Stimulated activated CD4-positive, alpha-beta T cell treated with anti-CD3 and anti-CD28 coated beads, Interleukin-4, amount 100 ng/mL, for 1 hour (primary cell): ENCODE measurements at places on chromosomes 12 and 14.
A peak's percentile ranks its signal among the peaks of the same experiment; 100 is the strongest.

- DNase-seq, result no peak
Measured at GRCh38 chr12:15544589-15544988, 222.3 kb downstream of the PTPRO start.

DNA sequence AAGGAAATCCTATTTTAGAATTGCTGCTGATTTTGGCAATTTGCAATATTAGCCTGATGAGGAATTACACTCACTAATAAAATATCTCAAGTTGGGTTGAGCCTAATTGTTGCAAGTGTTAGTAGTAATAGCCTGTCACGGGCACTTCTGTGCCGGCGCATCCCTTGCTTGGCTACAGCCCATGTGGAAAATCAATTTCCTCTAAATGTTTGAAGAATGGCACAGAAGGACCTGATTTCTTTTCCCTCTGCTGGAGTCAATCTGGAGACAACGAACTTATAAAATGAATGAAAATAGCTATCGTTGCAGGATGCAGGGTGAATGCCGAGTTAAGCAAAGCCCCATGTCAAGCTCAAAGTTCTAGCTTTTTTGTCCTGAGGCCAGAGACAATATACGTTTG, 31.2 kb upstream of the MED13L start:
- no peak for DNase-seq

GRCh38 chr12:71191509-71192196, 33.9 kb upstream of the TSPAN8 start:
- DNase-seq, result no peak

DNA sequence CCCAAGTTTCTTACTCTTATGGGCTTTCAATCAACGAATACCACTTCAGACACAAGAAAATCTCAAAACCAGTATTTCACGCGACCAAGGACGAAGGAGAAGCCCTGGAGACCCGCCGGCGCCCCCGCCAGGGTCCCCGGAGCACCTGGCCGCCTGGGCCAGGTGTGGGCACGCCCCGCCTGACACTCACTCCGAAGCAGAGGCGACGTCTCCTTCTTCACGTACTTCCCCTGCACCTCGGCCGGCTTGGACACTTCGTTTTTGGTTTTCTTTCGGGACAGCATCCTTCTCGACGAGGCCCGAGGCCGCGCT, 466 bp downstream of the SAV1 start:
- DNase-seq, result peak; percentile 29

- no peak for DNase-seq
Measured at GRCh38 chr12:117047810-117048584, 51.2 kb downstream of the TESC start.

GRCh38 chr12:95216711-95217376, 423 bp downstream of the FGD6 start:
- DNase-seq, result no peak

- no peak for DNase-seq
Measured at GRCh38 chr12:84756961-84757360, 155.6 kb downstream of the SLC6A15 start.

DNA sequence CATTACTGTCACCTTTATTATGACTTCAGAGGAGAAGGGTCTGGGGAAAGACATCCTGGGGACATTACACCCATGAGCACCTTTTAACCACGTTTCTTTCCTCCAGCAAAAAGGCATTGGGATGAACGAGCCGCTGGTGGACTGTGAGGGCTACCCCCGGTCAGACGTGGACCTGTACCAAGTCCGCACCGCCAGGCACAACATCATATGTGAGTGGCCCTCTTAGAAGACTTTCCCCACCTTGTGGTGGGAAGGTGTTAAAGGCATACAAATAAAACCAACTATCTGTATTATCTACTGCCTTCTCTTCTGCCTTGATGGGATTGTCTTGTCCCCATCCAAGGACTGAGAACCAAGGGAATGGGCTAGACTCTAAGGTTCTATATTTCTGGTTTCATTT, 6.0 kb downstream of the PSMD9 start:
- no peak for DNase-seq

DNA sequence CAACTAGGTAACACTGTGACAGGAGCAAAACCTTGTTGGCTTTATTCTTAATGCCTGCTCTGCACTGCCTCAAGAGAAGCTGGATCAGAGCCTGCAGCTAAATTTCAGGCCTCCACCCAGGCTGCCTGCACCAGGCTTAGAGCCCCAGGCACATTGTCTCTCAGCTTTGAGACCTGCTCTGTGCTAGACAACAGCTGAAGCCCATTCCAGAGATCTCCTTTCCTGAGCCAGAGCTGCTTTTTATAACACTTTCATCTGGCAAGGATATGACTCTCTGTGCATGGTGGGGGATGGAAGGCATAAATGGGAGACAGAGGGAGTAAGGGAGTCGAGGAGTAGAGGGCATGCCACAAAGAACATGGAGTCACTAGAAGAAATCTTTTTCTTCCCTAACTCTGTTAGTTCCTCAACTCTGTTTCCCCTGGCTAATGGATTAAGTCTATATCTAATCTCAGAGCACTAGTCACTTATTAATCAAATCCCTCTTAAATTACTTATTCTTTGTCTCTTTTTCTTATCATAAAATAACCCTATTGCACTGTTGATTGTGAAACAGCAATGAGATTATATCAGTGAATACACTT, 27.1 kb upstream of the LUM start:
- no peak for DNase-seq

DNA sequence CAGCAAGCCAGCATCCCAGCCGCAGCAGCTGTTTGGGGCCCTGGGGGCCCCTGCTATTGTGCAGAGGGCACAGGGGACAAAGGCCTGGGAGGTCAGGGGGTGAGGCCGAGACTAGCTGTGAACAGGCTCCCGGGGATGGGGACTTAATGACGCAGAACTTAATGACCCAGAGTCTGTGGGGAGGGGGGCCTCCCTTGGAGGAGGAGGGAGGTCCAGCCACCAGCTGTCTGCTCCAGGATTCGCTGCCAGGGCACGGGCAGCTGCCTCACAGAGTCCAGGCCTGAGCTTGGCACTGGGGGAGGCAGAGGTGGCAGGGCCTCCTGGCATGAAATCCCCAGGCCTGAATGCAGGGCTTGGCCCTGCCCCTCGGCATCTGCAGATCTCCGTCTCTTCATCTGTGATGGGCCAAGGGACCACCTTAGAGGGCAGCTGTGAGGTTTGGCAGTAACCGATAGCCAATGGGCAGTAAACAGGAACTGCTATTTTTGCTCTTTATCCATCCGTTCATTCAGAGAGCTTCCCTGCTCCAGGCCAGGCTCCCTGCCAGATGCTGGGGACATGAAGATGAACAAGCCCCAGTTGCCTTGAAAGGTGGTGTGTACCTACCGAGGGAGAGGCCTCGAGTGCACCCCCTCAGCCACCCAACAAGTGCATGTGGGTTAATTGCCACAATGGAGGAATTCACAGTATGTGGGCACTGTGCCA, 6.7 kb downstream of the FAM222A start:
- no peak for DNase-seq

DNA sequence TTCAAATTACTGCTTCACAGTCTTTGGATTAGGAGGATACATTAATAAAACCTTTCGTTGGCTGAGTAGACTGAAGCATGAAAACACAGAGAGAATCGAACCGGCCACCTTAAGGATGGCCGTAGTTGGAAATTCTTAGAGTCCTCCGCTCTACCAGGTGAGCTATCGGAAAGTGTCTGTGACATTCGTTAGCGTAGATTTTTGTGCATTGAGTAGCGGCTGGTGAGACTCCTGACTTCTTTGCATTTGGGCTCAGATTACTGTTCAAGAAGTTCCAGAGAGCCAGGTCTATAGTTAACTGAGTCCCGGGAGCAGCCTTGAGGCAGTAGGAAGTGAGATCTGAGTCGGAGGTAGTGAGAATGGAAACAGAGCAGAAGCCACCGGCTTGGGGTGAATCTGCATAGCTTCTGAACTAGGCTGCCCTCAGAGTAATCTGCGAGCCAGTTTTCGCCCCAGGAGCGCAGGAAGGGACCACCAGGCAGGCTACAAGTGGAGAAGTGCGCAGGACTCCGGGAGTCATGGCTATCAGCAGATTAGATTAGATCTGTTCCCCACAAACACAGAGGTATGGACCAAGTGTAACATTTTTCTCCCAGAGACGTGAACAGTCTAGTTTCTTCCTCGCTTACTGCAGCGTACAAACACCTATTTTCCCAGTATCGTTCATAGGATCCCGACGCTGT, 11.0 kb downstream of the OR6S1 start:
- no peak for DNase-seq

DNA sequence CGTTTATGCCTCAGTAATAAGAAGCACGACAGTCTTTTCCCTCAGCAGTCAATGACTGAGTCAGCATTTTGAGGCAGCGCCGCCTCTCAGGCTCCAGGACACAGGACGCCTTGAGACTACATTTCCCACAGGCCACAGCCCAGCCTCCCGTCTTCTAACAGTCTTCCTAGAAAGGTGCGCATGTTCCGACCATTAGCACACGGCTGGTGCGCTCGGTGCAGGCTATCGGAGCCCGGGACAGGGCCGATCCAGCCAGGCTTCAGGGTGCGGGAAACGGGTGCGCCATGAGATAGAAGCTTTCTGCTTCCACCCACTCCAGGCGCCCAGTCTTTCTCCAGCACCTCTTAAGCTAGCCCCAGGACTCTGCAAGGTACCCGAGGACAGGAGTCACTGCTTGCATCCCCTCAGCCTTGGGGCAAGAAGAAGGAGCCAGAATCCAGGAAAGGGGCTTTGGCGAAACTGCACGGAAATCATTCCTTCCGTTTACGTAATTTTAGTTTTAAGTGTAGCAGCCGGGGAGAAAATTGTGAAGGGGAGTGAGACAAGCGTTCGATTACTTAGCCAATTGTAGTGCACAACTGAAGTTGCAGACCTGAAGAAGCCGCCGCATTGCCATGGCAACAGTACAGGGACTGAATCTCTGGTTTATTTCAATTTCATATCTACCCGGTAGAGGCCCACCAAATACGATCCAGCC, 54.0 kb downstream of the ZNF641 start:
- peak; percentile 59 for DNase-seq

DNA sequence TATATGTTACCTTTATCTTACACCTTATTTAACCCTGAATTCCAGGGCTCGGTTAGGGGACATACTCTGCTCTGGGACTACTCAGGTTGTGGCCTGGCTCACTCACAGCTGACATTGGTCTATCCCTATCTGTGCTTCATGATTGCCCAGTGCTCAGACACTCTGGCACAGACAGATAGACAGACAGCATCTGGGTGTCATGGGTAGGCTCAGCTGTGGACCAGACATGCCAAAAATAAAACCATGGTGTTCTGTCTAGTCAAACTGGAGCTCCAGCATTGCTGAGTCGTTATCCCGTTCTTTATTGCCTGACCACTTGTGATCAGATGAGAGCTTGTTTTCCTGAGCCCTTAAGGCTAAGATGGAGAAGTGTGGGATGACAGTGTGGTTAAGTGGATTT, 29.0 kb downstream of the FBXW8 start:
- DNase-seq, result no peak

DNA sequence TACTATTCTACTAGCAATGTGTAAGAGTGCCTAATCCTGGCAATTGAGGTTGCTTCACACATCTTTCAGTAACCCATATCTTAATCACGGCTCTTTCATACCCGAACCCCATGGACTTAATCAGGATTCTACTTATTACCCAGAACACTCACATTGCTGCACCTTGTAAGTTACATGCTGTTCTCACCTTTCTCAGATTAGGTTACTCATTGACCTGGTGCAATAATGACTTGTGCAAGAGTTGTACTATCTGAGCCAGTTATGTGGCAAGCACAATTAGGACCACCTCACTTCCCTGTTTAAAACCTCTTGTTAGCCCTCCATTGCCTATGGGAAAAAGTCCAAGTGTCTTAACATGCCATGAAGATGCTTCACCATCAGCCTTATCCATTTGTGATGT, 306.7 kb upstream of the E2F7 start:
- no peak for DNase-seq

GRCh38 chr12:52975820-52976573, 27.1 kb downstream of the KRT18 start:
- no peak for DNase-seq

- no peak for DNase-seq
Measured at GRCh38 chr12:3532931-3533702, 42.1 kb downstream of the PRMT8 start.

DNA sequence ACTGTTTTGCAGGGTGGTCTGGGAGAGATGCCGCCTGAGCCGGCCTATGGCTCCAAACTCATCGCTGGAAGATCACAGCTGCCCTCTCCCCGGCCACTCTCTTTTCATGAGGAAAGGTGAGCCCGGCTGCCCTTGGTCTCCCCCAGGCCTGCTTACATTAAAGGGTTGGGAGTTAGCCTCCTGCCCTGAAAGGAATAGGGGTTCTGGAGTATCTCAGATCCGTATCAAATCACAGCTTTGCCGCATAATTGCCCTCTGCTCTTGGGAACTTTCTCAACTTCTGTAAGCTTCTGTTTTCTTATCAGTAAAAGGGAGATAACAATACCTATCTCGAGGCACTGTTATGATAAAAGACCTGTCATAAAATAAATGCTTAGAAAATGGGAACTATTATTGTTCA, 17.6 kb downstream of the PHLDA1 start:
- no peak for DNase-seq

- DNase-seq, result no peak
Measured at GRCh38 chr14:104372390-104373054, 207.0 kb upstream of the C14orf180 start.

DNA sequence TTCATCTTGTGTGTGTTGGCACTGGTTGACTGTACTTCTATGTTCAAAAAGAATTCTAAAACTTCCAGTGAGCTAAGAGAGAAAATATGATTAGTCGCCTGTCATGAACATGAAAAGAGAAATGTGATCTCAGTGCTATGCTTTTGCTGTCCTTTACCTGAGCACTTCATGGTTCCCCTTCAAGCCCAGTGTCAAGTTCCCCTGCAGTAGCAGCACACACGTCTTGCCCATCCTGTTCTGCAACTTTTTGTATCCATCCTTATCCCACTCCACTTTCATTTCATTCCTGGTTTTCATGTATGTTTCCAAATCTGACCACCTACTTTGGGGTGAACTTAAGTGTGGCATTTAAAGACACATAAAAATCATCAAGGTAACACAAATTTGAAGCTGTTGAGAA, 848.0 kb upstream of the USP15 start:
- no peak for DNase-seq

GRCh38 chr12:49667325-49668090, 39.7 kb downstream of the FMNL3 start:
- DNase-seq, result no peak

GRCh38 chr12:100860611-100861010, 66.0 kb downstream of the ANO4 start:
- no peak for DNase-seq

DNA sequence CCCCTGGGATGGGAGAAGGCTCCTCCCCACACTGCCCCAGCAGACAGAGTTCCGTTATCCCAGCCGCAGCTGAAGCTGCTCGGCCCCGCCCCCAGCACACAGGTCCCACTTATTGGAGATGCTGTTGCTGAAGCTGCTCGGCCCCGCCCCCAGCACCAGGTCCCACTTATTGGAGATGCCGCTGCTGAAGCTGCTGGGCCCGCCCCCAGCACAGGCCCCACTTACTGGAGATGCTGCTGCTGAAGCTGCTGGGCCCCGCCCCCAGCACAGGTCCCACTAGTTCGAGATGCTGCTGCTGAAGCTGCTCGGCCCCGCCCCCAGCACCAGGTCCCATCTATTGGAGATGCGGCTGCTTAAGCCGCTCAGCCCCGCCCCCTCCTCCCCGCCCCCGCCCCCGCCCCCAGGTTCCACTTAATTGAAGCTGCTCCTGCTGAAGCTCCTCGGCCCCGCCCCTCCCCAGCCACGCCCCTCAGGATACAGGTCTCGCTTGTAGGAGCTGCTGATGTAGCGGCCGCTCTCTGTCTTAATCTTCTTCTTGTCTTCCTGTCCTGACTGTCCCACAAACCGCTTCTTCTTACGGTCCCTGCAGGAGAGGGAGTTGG, 12.0 kb downstream of the CFAP73 start:
- peak; percentile 16 for DNase-seq
